ENCODE measurements at places on chromosomes 6 and 20.

- DNase-seq, result peak; percentile 58
Observed at GRCh38 chr20:44911264-44911921, 1.5 kb downstream of the PABPC1L start.

- no peak for DNase-seq
Observed at GRCh38 chr20:35699957-35700624, 886 bp downstream of the ROMO1 start.

DNA sequence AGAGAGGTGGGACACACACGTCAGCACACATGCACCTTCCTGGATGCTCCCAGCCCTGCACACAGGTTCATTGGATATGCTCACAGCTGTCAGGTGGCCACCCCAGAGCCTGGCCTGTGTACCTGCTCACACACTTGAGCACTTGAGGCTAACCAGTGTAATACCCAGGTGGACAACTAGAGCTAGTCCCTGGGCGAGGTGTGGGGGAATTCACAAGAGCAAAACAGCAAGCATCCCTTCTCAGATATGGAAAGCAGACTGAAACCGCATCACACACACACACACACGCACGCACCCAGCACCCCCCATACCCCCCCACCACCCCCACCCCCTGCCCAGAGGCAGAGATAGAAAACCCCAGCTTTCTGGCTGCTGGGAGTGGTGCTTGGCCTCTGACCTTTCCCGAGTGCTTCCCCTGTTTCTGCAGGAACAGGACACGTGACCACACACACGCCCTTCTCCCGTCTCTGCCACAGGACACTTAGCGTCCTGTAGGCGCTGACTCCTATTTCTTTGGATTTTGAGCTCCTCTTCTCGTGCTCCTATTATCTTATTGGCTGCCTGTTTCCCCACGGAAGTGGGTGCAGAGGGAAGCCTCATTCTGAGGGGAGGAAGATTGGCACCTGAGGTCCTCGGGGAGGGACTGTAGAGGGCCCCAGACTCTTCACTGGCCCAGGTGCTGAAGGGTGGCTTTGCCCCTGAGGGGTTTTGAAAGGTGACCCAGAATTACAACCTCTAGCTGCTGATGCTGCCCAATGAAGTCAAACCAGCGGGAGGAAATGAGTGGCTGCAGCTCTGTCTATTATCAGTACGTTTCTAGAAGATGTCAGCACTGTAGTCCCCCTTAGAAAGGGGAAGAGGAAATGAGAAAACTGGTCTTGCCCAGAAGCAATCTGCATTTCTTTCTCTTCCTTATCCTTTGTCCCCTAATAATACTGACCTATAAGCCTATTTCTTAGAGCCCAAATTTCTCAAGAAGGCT is 65.8 kb downstream of the SYTL3 start:
- no peak for DNase-seq

DNA sequence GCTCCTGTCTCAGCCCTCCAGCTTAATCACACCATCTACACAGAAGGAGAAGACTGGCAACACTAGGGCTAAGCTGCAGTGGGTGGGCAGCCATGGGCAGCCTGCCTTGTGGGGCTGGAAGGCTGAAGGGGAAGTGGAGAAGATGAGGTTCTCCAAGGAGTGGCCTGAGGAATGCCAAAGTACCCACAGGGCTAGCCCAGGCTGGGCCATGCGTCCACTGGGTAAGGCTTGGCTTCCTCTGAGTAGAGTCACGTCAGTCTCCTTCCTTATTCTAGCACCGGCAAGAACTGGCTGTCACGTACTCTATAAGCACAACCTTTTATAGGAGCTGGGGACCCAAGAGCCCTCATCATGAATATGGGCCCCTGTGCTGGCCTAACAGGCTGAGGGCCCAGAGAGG is 110.6 kb upstream of the SIRPA start:
- DNase-seq, result no peak

GRCh38 chr20:41242807-41243206 is 74.7 kb downstream of the ZHX3 start:
- no peak for DNase-seq

DNA sequence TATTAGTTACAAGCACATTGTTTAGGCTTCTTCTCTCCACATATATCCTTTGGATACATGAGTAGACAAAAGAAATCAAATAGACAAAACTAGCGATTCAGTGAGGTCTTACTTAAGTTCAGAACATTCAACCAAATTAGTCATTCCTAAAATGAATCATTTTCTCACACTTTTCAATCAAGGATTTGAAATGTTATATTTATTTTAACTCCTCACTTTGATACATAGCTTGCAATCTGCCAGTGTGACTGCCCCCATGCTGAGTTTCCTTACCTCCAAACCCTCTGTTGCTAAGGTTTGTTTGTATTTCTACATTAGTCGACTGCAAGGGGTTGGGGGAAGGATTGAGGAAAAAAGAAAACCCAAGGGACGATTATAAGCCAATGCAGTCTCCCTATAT is 3.5 kb upstream of the MOXD1 start:
- DNase-seq, result no peak

- peak; percentile 71 for DNase-seq
Observed at GRCh38 chr6:127514773-127515227, 4.3 kb downstream of the MTCL3 start.

DNA sequence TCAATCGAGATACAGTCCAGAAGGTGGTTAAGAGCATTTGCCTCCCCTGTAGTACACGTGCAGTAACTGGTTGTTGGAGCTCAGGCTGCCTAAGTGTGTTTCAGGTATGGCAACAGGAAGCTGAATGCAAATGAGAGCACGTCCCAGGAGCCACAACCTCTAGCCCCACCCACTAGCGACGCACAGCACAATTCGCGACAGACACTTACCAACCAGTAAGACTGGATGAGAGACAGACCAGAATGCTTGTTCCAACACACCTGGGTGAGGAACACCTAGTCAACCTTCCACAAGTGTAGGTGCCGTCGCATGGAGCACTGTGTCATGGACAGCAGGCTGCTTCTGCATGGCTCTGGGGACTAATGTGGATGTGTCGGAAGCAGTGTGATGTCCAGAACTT is 7.2 kb upstream of the SERPINB1 start:
- no peak for DNase-seq

- DNase-seq, result no peak
Observed at GRCh38 chr6:119501798-119502483, 152.4 kb upstream of the MAN1A1 start.

DNA sequence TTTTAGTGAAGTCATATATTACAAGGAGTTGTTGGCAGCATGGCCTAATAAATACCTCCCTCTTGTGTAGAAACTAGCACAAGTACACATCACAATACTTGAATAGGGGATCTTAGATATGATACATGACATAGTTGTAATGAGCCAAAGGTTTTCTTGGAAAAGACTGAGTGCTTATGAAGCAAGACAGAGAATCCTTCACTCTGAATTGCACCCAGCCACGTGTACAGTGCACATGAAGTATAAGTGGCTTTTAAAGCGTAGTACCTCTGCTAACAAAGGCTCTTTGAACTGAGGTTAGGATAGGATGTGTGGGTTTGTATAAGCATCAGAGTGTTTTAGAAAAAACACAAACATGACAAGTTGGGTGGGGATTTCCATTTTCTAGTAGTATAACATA is 145.5 kb upstream of the STMND1 start:
- no peak for DNase-seq

GRCh38 chr6:29602564-29603361 is 17.8 kb downstream of the OR2H2 start:
- peak; percentile 37 for DNase-seq

GRCh38 chr20:43915211-43916072 is 790 bp downstream of the TOX2 start:
- peak; percentile 49 for DNase-seq

GRCh38 chr6:13319891-13320564 is 8.3 kb downstream of the TBC1D7 start:
- no peak for DNase-seq

- no peak for DNase-seq
Observed at GRCh38 chr6:75096966-75097365, 108.9 kb downstream of the COL12A1 start.

- DNase-seq, result no peak
Observed at GRCh38 chr6:91580635-91581034, 993.8 kb upstream of the MAP3K7 start.

DNA sequence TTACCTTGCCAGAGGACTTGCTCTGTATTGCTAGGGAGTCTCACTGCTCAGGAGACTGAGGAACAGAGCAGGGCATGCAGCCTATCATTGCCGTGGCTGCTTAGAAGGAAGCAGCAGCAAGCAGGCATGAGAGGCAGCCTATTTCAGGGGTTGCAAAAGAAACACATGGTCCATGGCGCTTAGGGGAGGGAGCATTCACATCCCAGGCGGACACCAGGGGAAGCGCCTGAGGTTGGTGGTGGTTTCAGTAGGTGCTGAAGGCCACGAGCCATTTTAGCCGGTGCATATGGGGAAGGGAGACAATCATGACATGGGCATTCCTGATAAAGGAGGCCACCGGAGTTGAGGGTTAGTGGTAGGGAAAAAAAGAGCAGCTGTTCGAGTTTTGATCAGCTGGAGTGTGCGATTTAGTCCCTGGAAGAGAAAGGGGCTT is 20.9 kb downstream of the FARS2 start:
- DNase-seq, result no peak

DNA sequence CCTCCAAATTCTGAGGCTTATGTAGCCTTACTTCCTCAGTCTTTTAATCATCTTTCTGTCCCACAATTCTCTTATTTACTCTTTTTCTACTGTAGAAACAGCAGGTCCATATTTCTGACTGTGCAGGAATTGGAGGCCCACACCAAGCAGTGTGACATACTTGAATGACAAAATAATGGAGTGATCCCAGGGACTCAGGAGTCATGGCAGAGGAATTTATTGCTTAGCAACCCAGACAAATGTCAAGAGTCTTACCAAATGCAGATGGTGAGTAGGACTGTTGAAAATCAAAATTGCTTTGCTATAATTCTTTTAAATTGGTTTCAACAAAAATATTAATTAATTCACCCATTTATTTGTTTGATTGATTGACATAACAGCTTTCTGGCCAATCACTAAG is 59.9 kb downstream of the HTR1B start:
- DNase-seq, result peak; percentile 45

GRCh38 chr6:18262702-18263417 is 1.5 kb downstream of the DEK start:
- DNase-seq, result peak; percentile 28

- DNase-seq, result no peak
Observed at GRCh38 chr6:136897071-136897470, 25.0 kb upstream of the SLC35D3 start.

DNA sequence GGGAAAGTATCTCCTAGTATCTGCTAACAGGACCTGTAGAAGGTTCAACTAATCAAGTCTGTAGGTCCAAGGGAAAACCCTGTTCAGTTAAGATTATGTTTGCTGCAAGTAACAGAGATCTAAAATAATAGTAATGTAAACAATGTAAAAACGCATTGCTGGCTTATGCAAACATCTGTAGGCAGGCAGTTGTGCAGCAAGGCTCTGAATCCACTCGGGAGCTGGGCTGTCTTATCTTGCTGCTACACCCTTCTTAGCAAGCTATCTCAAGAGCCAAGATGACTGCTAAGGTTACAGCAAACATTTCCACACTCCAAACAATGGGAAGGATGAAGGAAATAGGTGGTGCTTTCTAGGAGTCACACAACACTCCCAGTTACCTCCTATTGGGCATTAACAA is 397.3 kb upstream of the NRSN1 start:
- DNase-seq, result no peak

DNA sequence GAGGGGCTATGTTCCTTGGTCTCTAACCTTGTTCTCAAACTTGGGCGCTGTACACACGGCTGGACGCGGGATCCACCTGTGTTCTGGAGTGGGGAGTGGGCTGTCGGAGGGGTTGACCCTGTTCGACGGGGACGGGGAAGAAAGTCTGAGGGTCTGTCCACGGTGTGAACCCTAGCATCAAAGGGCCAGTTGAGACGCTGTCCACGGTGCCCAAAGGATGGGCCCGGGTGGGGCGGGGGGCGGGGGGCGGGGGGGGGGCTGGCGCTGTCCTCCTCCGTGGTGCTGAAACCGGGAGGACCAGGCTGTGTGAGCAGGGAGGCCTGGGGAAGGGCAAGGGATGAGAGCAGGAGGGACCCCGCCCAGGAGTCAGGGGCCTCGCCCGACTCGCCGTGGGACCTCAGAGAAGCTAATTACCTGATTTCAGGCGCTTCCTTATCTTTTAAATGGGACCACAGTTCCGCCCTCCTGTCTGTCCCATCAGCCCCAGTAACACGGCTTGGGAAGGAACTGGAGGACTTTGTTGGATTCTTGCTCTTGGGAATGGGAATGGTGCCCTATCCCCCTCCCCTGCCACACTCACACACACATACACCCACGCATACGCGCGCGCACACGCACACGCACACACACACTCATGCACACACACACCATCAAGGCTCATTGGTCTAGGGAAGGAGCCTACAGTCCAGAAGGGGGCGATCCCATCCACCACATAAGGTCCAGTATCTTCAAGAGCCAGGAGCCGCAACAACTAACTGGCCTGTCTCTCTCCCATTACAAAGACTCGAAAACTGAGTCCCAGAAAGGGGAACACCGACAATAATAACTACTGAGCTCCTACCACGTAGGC is 1.0 kb upstream of the VSTM2L start:
- peak; percentile 87 for DNase-seq

GRCh38 chr6:32386040-32386439 is 14.3 kb upstream of the TSBP1 start:
- no peak for DNase-seq

DNA sequence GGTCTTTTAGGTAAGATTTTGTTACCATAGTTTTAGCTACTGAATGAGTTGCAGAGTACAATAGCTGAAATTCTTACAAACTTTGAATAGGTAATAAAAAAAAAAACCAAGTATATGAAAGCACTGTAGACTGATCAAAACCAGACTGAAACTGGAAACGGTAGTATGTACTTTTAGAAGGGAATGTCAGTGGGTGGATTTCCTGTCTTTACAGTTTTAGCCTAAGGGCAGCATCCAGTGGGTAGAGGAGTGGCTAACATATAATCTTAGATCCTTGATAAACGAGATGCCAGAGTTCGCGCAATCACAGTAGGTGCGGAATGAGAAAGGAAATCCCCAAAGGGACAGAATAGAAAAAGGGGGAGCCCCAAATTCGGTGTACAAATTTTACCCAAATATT is 385.9 kb upstream of the RUNX2 start:
- peak; percentile 40 for DNase-seq

DNA sequence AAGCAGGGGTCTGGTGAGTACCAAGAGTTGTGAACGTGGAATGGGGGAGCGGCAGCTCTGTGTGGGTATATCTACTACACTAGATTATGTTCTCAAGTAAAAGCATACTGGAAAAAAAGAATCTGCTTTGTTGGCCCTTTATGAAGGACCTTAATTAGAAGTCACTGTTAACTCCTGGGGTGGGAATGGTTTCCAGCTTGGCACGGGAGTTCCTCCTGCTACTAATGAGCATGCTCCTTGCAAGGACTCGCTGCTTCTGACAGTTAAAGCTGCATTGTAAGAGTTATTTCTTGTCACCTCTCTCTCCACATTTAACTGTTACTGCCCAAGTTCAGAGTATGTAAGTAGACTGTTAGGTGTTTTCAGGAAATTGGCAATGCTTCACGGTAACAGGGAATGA is 292.7 kb downstream of the ZFAND3 start:
- no peak for DNase-seq

DNA sequence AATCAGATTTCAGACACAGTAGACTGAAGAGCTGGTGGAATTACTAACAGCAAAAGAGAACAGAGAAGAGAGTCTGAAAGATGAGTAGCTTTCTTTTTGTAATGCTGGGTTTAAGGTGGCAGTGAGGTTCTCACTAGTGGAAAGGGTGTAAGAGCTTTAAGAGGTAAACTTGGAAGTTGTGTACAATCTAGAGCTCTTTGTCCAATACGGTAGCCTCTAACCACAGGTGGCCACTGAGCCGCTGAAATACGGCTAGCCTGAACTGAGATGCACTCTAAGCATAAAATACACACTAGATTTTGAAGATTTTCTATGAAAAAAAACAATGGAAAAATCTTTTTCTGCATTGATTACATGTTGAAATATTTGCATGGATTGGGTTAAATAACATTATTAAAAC is 4.0 kb downstream of the ELOVL2 start:
- no peak for DNase-seq
